ENCODE measurements at places on chromosomes 5 and 9.

DNA sequence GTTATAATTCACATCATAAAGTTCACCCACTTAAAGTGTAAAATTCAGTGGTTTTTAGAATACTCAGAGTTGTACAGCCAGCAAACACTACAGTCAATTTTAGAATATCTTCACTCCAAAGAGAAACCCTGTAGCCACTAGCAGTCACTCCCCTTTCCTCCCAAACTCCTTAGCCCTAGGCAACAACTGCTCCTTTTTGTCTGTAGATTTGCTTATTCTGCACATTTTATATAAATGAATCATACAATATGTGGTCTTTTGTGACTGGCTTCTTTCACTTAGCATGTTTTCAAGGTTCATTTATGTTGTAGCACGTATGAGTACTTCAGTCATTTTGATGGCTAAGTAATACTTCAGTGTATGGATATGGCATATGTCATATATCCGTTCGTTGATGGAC lies 38.7 kb downstream of the TGFBR1 start:
- DNase-seq = no peak

GRCh38 chr9:2260417-2261306 lies 245.5 kb downstream of the SMARCA2 start:
- DNase-seq = no peak

- DNase-seq = no peak
Measured at GRCh38 chr9:136306211-136307208, 2.6 kb upstream of the CCDC187 start.

- no peak for DNase-seq
Measured at GRCh38 chr5:160339406-160340130, 27.2 kb upstream of the CCNJL start.

DNA sequence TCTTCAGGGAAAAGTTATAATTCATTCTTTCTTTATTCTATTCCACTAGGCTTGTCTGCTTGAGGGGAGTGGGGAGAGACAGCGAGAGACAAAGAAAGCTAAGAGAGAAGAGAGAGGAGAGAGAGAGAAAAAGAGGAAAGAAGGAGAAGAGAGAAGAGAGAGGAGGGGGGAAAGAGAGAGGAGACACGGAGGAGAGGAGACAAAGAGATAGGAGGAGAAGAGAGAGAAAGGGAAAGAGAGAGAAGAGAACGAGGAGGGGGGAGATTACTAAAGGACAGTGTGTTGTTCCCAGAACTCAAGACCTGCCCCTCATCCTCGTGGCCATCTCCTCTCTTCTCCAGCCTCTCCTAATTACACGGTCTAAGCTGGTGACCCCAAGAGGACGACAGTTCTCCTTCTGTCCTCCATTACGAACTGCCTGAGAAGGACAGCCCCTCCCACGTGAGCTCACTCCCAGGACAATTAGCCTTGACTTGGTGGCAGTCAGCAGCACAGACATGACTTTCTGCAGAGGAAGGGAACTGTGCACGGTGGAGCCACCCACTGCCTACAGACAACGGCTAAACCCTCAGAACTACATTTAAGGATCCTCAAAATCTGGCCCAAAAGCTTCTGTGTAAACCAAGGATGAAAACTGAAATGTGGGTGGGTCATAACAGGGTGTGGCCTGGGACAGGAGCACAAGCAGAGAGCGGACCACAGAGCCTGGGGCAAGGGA lies 99.1 kb downstream of the COL23A1 start:
- no peak for DNase-seq

DNA sequence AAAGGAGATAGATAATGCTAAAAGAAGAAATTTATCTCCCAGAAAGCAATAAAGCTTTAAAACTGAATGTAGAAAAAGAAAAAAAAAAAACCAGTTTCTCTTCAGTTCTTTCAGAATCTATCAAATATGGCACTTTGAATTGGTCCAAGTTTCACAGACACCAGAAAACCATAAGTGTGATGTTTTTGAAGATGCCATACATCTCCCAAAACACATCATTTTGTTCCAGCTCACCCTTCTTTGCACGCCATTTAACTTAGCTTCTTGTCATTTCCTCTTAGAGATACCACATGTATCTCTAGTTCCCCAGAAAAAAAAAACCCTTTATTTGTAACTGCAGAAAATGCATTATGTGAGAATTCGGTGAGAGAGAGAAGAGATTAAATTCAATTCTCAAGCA lies 46.1 kb upstream of the MAMDC2 start:
- DNase-seq = no peak

DNA sequence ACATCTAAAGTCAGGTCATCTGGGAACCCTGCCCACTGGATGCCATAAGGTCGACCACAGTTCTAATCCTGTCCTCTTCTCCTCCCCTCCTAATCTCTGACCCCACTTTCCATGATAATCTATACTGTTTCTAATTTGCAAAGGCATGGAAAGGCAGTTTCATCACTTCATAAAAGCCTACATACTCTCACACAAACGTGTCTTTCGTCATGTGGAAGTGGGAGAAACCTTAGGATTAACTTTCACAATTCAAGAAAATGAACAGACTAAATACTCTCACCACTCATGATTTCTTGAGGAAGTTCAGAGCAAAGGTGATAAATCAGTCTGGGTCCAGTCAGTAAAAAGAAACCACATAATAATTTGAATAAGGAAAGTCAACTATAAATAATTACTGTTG lies 5.5 kb downstream of the FANCC start:
- DNase-seq = no peak

GRCh38 chr9:71681104-71681707 lies 87.1 kb downstream of the CEMIP2 start:
- no peak for DNase-seq

GRCh38 chr5:40675396-40676133 lies 4.2 kb upstream of the PTGER4 start:
- no peak for DNase-seq

GRCh38 chr5:180070756-180071530 lies 616 bp downstream of the RNF130 start:
- peak; percentile 79 for DNase-seq

GRCh38 chr5:55618318-55618717 lies 83.6 kb upstream of the PLPP1 start:
- no peak for DNase-seq

GRCh38 chr5:74538206-74538661 lies 102.3 kb downstream of the ENC1 start:
- no peak for DNase-seq

- DNase-seq = no peak
Measured at GRCh38 chr9:12463641-12464040, 229.5 kb upstream of the TYRP1 start.

DNA sequence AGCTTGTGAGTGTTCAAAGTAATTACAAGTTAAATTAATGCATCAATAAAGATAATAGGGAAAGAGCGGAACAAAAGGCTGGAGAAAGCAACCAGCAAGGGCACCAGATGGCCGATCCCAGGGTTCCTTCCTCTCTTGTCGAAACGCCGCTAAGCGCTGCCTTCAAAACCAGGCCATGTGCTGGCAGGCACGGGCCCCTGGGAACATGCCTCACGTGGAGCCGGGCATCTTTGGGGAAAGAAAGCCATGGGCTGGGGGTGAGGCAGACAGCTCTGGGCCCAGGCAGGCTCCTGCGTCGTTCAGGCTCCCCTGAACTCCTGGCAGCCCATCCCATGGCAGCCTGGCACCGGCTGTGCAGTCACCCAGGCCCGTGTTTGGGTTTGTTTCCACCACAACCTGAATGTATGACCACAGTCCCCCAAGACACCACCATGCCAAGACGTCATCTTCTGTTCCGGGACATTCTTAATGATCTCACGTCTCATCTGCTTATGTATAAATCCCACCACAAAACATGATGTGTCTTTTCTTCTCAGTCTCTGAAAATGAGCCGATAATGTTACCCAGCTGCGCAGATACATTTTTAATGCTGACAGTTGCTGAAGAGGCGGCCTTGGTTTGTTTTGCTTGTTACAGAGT lies 110.4 kb upstream of the SARDH start:
- DNase-seq = no peak

GRCh38 chr5:148968311-148968710 lies 94.6 kb downstream of the SH3TC2 start:
- DNase-seq = no peak

GRCh38 chr9:89723469-89724100 lies 118.8 kb downstream of the GADD45G start:
- DNase-seq = no peak

GRCh38 chr5:137778772-137779564 lies 24.8 kb upstream of the HNRNPA0 start:
- DNase-seq = peak; percentile 33

GRCh38 chr9:124309667-124310084 lies 51.9 kb downstream of the NEK6 start:
- DNase-seq = no peak

GRCh38 chr9:126474206-126474765 lies 139.4 kb upstream of the LMX1B start:
- DNase-seq = no peak

DNA sequence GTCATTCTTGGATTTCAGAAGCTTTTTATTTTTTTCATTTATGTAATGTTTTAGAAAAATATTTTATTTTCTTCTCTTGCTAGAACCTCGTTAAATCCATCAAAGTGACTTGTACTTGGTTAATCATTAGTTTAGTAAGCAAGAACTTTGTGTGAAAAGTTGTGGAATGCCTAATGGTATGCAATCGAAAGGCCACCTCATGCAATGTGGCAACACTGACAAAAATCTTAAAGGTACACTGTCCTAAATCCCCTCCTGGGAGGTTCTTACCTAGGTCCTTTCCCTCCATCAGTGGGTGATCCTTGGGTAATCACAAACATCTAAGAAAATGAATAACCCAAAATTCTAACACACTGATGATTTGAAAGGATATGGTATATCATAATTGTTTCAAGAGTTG lies 304.2 kb downstream of the DNAH5 start:
- no peak for DNase-seq

GRCh38 chr5:173839117-173839713 lies 48.9 kb upstream of the CPEB4 start:
- DNase-seq = no peak

DNA sequence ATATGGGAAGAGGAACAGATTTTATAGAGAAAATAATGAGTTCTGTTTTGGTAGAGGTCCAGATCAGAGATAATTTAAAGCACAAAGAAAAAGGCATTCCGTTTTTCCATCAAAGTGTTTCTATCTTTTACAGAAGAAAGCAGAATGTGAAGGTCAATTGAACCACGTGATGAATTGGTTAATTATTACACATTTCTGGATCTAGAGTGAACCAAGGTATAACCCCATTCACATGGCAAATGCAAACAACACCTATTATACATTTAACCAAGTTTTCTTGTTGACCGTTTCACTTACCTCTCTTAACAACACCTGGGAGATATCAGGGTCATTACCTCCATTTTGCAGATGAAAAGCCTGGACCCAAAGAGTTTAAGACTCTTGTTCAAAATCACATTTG lies 34.9 kb upstream of the ZNF462 start:
- no peak for DNase-seq

GRCh38 chr5:67790390-67790789 lies 425.2 kb upstream of the PIK3R1 start:
- DNase-seq = no peak

GRCh38 chr5:147072622-147073021 lies 162.2 kb upstream of the STK32A start:
- no peak for DNase-seq

DNA sequence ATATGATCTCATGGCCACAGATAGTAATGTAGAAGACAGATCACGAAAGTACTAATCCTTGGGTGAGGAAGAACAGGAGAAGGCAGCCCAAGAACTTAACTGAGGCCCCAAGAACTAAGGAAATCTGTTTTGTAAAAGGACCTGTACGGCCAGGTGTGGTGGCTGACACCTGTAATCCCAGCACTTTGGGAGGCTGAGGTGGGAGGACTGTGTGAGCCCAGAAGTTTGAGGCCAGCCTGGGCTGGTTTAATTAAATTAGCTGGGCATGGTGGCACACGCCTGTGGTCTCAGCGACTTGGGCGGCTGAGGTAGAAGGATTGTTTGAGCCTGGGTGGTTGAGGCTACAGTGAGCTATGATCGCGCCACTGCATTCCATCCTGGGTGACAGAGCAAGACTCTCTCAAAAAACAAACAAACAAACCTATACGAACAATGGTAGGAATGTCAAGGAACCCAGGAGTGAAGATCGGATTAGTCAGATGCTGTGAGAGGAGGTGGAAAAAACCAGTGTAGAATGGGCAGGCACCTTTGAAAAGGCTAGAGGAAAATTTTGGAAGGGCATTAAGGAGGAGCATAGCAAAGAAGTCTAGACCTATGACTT lies 283.8 kb upstream of the DMRT1 start:
- DNase-seq = no peak

GRCh38 chr5:115398719-115399118 lies 102.3 kb upstream of the CCDC112 start:
- no peak for DNase-seq

- DNase-seq = no peak
Measured at GRCh38 chr9:36993933-36994764, 39.9 kb downstream of the PAX5 start.

DNA sequence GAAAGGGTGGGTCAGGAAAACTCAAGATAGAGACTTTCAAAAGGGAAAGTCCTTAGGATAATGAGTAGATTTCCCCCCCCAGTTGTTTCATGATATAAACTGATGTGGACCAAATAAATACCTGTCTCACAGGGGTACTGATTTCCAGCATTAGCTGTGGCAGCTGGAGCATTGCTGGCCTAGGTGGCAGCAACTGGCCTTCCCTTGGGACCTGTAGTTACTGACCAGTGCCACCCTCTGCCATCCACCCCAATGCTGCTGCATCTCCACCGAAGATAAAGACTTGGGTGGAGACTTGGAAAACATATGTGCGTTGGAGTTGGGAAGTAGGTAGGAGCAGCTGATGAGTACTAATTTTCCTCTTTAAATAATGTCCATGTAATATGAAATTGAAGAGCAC lies 71.8 kb downstream of the SYK start:
- DNase-seq = no peak

DNA sequence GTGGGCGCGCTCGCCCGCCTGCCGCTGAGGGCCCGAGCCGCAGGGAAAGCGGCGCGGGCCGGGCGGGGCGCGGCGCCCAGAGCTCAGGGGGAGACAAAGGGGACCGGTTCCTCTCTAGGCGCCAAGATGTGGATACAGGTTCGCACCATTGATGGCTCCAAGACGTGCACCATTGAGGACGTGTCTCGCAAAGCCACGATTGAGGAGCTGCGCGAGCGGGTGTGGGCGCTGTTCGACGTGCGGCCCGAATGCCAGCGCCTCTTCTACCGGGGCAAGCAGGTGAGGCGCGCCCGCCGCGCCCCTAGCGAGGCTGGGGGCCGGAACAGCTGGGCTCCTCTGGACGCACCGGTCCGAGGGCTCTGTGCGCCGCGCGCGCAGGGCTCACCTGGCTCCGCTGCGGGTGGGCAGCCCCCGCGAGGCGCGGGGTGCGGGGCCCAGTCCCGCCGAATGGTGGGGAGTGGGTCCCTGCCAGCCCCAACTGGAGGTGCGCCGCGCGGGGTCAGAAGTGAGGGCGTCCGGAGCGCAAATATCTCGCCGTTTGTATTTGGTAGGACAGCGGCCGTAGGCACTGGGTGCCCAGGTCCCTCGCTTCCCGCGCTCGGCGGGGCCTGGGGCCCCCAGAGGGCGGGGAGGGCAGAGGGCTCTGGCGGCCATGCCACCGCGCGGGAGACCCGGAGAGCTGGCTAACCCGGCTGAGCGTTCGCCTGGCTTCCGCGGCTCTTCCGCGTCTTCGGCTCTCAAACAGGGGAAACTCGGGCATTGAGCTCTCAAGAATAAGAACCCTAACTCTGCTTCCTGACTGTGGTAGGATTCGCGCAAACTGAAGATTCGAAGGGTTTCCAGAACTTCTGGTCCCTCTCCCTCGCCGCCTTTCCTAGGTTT lies 607 bp downstream of the UHRF2 start:
- peak; percentile 38 for DNase-seq

GRCh38 chr5:150443242-150444075 lies 6.1 kb downstream of the RPS14 start:
- DNase-seq = no peak

- no peak for DNase-seq
Measured at GRCh38 chr9:22722492-22722891, 275.9 kb downstream of the DMRTA1 start.

Measured in KBM-7 (cell line).